Prostate gland (tissue), 2 donors: ENCODE measurements at places on chromosomes 16 and 17. TPM values are rescaled to one million over a fixed set of nuclear protein-coding genes. Genes with fewer than 3 reads are reported as not detected.

CD79B gene
- 1.6 TPM for total RNA-seq

C17orf100 gene
- total RNA-seq = 6.1 TPM

CAVIN1 gene
- 214 TPM for total RNA-seq

STX1B gene
- 0.91 TPM for total RNA-seq

SCGB1C2 gene
- not detected for total RNA-seq

SLC5A10 gene
- total RNA-seq = not detected

KRTAP9-4 gene
- total RNA-seq = not detected

CAPNS2 gene
- total RNA-seq = not detected

- DNase-seq = no peak
Measured at GRCh38 chr16:84050316-84050715, 7.7 kb upstream of the SLC38A8 start.

GRCh38 chr16:15765880-15766279 lies 90.9 kb downstream of the MYH11 start:
- peak; percentile 28 for DNase-seq

DNA sequence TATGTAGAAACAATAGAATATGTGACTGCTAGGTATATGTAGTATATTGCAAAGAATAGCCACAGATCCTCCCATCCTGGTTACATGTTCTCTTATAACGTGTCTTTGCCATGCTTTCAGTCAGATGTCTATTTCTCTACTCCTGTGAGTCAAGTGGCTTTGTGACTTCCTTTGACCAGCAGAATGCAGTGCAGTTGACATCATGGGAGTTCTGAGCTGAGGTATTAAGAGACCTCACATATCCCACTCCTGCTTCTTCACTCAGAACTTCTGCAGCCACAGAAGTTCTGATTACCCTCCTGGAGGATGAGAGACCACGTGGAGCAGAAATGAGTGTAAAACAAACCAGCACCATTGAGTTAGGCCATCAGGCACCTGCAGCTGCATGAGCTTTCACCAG lies 222.5 kb downstream of the PRKCA start:
- no peak for DNase-seq

- no peak for DNase-seq
Measured at GRCh38 chr17:82611140-82612058, 36.8 kb downstream of the WDR45B start.

DNA sequence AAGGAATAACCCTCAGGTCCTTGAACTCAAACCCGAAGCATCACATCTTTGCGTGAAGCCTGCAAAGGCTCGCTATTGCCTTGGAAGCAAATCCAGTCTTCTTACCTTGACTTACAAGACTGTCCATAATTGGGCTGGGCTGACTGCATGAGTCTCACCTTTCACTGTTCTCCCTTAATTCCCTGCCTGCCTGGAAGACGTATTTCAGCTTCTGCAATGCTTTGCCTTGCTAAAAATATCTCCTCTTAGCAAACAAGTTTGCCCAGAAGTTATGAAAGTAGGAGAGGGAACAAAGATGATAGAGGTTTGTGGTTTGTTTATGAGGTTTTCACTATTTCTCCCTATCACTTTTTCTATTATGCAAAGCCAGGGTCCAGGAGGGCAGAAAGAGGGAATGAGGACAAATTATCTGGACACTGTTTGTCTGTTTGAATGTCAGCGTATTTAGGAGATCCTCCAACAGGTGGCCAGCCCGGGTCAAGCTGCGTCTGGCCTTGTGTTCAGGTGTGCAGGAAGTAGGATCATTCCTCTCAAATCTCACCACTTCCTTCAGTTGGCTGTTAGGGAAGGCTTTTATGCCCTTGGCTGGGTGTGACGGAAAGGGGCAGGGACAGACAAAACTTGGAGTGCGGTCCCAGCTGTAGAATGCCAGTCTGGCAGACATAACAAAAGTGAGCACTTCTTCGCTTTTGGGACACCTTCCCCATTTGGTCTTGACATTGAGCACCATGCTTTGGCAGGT lies 488.9 kb downstream of the CDH13 start:
- peak; percentile 9 for DNase-seq

DNA sequence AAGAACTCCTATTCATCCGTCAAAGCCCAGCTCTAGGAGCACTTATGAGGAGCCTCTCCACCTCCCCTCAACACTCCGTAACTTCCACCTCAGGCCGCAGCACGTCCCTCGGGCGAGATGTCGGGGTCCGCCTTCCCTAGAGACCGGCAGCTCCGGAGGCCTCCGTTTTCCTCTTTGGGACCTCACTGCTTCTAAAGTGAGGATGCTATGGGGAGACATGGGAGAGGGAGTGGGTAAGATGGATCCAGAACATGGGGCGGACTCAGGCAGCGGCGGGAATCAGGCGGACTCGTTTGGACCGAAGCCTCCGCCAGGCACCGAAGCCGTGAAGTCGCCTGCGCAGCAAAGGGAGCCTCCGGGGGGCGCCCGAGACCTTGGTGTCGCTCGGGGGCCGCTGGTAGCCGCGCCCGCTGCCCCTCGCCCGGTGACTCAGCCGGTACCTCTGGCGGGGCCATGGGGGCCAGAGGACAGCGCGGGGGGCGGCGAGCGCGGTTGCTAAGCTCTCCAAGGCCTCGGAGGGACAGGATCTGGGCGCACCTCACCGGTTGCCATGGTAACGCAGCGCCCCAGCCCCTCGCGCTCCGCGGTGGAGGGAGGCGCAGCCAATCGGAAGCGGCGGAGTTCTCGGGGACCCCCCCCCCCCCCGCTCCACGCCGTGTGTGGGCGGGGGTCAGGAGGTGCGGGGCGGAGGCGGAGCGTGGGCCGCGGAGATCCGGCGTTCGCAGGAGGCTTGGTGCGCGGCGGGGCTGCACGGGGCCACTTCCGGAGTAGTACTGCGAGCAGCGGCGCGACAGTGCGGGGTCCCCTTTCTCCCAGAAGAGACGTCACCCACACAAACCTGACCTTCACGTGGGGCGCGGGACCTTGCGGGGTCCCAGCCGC lies 1.3 kb upstream of the HIC1 start:
- peak; percentile 64 for DNase-seq

GRCh38 chr16:87052506-87052905 lies 264.7 kb downstream of the C16orf95 start:
- DNase-seq = no peak

DNA sequence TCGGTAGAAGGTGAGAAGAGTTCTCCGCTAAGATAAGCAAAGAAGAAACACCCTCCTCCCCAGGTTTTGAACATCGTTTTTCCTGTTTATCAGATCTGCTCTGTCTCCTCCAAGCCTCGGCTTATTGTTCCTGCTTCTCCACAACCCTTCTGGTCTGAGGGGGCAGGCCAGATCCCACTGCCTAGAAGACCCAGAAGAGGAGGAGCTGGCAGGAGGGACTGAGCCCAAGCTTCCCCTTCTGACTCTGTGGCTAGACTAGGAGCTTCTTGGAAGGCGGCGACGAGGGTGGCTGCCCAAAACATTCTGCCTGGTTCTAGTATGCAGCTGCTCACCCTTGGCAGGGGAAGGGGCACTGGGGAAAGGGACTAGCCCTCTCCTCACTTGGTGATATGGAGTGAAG lies 5.2 kb upstream of the HOXB5 start:
- no peak for DNase-seq

GRCh38 chr17:79789943-79790804 lies 6.7 kb downstream of the CBX8 start:
- DNase-seq = no peak

- no peak for DNase-seq
Measured at GRCh38 chr17:7818746-7819645, 15.0 kb upstream of the KDM6B start.

- no peak for DNase-seq
Measured at GRCh38 chr17:14372905-14373613, 72.2 kb downstream of the HS3ST3B1 start.

DNA sequence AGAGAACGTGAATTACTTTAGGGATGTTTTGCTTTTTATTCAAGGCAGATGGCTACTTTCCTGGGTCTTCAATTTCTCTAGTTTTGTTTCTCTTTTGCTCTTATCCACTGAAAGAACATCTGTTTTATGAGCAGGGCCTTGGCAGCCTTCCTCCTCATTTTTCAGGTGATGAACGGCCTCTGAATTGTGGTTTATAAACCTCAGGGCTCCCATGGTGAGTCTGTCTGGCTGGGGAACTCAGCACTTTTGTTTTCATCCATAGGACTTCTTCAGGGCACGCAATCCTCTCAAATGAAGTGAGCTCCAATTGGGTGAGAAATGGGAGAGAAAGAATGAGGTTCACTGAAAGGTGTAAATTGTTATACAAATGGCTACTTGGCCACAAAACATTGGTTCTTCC lies 186.4 kb upstream of the ERCC4 start:
- DNase-seq = peak; percentile 6

GRCh38 chr17:14732211-14732610 lies 431.3 kb downstream of the HS3ST3B1 start:
- DNase-seq = no peak

- no peak for DNase-seq
Measured at GRCh38 chr17:50267074-50267841, 7.0 kb upstream of the TMEM92 start.

DNA sequence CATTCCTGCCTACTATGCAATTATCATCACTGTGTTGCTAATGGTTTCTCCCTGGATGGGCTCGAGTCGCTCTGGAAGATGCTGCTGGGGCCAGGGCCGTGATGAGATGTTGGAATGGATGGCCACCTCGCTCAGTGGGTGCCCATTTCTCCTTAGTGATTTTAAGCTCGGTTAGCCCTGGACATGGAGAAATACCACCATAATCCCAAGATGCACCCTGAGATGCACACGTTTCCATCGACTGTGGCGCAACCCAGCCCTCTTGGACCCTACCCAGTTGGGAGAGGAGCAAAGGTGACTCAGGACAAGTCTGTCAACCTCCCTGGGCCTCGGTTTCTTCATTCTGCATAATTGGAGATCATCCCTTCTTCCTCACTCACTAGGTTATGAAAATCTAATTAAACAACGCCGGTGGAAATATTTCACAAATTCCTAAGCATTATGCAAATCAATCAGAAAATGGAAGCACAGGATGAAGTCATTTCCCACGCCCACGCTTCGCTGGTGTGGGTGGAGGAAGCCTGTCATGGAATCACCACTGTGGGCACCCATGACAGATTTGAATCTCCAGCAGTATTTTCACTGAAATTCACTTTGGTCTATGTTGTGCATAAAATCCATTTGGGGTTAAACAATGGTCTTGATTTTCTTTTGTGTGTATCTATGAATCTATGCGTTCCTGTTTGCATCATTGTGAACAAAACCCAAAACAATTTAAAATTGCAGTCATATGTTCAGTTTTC lies 195.2 kb downstream of the AXIN2 start:
- DNase-seq = no peak

DNA sequence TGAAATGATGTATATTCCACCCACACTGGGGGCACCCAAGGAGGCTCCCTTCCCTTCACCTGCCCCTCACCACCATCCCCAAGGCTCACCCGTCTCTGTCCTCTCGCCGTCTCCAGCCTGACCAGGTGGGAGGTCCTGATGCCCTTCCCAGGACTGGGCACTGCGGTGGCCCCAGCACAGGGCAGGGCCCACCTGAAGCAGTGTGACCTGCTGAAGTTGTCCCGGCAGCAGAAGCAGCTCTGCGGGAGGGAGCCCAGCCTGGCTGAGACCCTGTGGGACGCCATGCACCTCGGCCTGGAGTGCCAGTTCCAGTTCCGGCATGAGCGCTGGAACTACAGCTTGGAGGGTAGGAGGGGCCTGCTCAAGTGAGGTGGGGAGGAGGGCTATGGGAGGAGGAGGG lies 9.9 kb downstream of the PPY start:
- no peak for DNase-seq

- peak; percentile 81 for DNase-seq
Measured at GRCh38 chr17:82876149-82876548, 36.3 kb upstream of the ZNF750 start.

DNA sequence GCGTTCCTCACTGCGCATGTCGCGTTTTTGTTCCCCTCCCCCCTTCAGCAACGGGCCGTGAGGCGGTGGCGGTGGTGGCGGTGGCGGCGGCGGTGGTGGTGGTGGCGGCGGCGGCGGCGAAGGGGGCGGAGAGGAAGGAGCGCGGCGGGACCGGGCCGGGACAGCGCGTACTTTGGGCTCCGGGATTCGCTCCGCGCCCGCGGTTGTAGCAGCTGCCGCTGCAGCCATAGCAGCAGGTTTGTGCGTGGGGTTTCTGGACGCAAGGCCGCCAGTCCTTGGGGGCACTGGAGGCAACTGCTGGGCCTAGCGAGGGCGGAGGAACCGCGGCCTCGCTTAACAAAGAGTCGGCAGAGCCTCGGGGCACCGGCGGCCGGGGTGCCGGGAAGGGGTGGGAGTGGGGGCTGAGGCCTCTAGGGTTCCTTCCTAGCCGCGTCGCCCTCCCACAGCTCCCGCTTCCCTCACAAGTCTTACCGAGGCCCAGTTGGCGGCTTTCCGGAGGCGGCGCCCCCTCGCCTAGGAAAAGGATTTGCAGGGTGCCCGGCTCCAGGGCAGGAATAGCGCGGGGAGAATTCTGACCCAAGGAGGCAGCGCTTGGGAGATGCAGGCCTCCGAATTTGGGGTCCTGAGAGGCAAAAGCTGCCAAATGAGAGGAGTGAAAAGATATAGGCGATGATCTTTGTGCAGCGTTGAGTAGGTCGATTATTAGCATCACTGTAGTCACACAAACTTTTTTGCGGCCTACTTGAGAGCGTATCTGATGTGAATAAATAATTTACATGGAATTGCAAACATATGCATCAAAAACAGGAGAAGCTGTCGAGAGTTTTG lies at the start of gene DDX42:
DDX42 (plus strand) TSS at position 30 of the 828 bp plus-strand sequence. CDS start 12,880 bp downstream, outside the sequence.
- peak; percentile 86 for DNase-seq

DNA sequence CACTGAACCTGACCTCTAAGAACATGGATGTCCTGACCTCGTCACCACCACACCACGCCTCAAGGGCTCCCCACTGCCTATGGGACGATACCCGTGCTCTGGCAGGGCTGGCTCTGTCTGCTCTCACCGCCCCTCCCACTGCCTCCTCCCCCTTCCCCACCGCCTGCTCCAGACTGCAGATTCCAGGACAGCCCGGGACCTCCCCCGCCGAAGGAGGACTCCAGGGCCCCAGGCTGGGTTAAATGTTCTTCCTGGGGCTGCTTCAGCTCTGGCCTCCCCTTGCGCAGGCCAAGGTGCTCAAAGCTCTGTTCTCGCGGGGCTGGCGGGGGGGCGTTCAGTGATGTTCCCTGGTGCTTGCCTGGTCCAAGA lies 3.1 kb downstream of the NPW start:
- DNase-seq = no peak

- DNase-seq = no peak
Measured at GRCh38 chr17:49752508-49752907, 11.4 kb downstream of the FAM117A start.

- peak; percentile 47 for DNase-seq
Measured at GRCh38 chr16:63617990-63618763, 1503.7 kb downstream of the CDH11 start.

DNA sequence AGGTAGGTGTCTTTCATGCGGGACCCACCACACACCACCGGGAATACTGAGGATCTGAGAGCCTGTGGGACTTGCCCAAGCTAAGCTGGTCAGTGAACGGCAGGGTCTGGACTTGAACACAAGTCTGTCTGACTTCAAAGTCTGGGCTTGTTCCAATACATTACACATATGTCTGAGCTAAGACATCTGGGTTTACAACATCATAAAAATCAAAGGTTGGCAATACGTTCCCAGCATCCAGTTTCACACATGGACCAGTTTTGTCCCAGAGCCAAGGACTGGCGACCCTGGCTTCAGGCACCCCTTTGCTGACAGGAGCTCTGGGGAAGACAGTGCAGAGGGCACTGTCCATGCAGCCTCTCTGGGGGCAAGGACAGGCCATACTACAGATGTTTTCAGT lies 27.9 kb upstream of the AXIN2 start:
- DNase-seq = no peak

GRCh38 chr16:74922150-74923138 lies 62.5 kb downstream of the WDR59 start:
- peak; percentile 58 for DNase-seq

GRCh38 chr17:75594499-75595283 lies 7.1 kb downstream of the MYO15B start:
- no peak for DNase-seq
